ENCODE measurements at places on chromosomes 3 and 15.

- no peak for DNase-seq
These were observed 92.6 kb upstream of the CHL1 start for GRCh38 chr3:103991-104390.

DNA sequence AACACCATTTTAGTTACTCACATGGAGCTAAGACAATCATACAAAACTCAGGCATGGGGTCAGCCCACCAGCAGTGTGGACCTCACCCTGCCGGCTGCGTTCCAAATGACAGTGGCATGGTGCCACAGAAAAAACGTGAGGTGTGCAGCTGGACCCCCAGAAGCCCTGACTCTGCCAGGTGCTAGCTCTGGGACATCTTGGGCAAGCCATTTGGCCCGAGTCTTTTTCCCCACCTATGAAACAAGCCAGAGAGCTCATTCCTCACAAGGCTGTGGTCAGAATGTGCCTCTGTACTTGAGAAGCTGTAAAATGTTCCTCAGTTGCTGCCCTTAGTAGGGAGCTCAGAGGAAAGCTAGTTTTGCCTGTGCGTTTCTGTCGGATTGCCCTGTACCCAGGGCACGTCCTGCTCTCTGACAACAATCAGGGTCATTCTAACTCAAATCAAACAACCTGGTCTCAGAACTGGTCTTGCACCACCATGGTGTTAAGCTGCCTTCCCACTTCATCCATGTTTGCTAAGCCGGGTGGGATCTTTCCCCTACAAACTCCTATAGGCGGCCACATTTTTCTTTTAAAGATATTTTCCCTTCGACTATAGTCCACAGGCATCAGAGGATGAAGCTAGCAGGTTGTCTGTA lies 44.9 kb downstream of the LIPC start:
- no peak for DNase-seq

GRCh38 chr15:56989411-56989924 lies 71.0 kb downstream of the TCF12 start:
- DNase-seq: no peak

DNA sequence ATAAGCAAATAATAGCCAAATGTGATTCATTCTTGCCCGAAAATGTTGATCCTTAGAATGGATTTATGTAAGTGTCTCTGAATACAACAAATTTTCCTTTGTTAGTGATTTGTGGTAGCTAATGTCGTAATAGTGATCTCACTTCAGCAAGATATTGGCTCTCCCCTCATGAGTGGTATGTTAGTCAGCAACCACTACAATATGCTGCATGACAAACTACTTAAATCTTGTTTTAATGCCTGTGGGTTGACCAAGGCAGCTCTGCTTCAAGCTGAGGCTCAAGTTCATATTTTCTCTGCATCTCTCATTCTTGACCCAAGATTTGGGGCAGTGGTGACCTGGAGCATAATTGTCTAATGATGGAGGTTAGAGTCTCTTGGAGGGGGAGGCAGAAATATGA lies 49.8 kb upstream of the GALNT15 start:
- no peak for DNase-seq

DNA sequence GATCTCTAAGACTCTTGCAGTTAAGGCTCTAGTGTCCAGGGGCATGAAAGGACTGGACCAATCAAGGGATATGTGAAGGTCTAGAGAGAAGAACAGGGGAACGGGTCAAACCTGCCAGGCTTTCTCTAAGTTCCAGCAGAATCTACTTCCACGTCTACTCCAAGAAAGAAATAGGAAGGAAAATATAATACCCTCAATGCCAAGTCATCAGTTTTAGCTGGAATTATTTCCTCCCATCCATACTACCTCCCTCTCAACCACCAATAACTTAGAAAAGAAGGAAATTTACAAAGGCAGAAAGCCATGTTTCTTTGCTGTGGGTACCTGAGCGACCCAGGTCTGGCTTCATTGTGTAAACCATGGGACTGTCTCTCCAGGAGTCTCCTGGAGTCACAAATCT lies 7.8 kb downstream of the SHC4 start:
- no peak for DNase-seq

GRCh38 chr3:39848365-39848764 lies 39.0 kb downstream of the MYRIP start:
- no peak for DNase-seq

- no peak for DNase-seq
These were observed 71.4 kb downstream of the SEMA6D start for GRCh38 chr15:47788685-47789084.

- no peak for DNase-seq
These were observed 7.5 kb downstream of the INAFM2 start for GRCh38 chr15:40331026-40331425.

- peak; percentile 23 for DNase-seq
These were observed 95.7 kb upstream of the IGSF10 start for GRCh38 chr3:151556596-151556995.

GRCh38 chr3:171028025-171028778 lies 1.7 kb upstream of the SLC2A2 start:
- DNase-seq: no peak

GRCh38 chr3:132554437-132554836 lies 42.6 kb upstream of the ACKR4 start:
- no peak for DNase-seq

GRCh38 chr3:1087066-1087560 lies 5.7 kb upstream of the CNTN6 start:
- no peak for DNase-seq

DNA sequence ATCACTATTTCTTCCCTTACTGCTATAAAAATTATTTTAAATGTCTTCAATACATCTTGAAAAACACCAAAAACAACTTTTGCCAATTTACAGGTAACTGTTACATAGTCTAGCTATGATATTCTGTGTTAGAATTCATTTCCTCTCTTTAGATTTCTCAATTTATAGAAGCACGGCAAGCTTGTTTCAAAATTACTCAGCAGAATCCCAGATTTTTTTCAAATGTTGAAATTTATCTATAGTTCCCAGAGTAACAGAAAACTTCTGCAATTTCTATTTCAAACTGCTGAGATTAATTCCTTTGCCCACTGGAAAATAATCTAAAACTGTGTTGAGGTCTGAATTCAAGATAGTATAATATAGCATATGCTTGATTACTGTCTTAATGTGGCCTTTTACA lies 41.2 kb downstream of the CCPG1 start:
- DNase-seq: no peak

DNA sequence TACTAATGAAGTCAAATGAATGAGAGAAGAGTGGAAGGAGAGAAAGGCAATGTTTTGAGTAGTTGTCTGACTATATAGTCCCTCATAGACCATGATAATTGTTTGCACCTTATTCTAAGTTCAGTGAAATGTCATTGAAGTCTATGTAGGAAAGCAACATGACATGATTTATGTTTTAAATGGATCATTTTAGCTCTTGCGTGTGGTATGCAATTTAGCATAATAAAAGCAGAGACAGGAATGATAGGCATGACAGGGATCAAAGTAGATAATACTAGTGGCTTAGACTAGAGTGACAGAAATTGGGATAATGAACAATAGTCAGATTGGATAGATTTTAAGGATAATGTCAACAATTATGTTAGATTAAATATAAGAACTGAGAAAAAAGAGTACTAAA lies 132.5 kb downstream of the PYDC2 start:
- DNase-seq: no peak

DNA sequence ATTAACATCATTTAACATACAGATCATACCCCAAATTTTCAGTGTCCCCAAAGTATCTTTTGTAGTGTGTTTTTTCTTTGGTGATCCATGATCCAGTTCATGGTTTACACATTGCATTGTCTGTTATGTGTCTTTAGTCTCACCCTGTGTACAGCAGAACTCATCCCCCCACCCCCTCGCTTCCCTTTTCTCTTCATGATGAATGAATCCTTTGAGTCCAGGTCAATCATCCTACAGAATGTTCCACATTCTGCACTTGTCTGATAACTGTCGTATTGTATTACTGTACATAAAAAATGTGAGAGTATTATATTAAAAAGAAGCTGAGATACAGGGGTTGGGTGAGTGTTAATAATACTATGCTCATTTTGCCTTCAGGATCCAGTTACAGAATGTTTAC lies 14.6 kb upstream of the NIT2 start:
- DNase-seq: no peak

DNA sequence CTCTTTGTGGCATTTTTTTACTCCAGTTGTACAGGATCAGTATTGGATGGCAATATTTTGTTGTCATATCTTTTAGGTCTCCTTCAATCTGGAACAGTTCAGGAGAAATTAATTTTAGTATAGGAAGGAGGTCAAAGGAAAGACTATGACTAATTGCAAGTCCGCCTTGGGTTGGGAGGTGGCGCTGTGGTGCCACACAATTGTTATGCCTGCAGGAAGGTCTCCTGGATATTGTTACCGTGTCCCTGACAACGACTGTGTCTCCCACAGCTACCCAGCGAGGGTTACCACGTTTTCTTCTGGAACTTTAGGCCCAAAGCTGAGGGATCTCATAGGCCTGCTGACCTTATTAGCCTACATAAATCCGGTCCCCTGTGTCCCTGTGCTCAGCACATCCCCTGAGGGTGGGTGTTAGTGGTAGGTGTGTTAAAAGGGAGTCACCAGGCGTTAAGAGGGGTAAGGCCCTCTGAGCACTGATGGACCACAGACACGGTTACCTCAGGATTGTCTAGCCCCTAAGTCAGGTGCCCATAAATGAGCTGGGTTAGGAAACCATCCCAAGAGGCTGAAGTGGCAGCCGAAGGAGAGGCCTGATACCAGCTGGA lies 31.5 kb downstream of the KCNAB1 start:
- DNase-seq: no peak

DNA sequence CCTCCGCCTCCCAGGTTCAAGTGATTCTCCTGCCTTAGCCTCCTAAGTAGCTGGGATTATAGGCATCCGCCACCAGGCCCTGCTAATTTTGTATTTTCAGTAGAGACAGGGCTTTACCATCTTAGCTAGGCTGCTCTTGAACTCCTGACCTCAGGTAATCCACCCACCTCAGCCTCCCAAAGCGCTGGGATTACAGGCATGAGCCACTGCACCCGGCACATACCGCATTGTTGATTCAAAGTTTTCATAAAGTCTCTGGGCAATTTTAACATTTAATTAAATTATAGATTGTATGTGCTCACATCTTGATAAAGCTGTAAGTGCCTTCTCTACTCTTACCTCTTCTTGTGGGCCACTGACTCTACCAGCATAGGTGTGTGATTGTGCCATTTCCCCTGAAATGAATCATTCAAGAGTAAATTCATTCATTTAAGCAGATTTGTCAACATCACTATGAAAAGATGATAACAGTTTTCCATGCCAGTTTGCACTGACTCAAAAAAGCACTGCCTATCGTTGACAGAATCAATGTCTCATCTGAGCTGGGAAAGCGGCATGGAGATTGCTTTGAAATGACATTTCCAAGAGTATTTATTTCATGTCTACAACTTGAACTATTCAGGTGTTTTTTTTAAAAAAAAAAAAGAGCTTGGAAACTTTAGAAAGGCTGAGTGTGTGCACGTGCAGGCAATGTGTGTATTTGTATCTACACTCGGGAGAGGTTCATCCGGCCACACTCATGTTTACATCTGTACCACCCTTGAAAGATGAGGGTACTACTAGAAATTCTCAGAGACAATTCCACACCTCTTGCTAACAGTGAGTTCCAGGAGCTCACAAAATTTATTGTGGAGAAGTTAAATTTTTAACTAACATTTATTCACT lies 3.5 kb downstream of the BCL2A1 start:
- no peak for DNase-seq

- DNase-seq: no peak
These were observed 18.1 kb downstream of the H1-8 start for GRCh38 chr3:129560911-129561594.

DNA sequence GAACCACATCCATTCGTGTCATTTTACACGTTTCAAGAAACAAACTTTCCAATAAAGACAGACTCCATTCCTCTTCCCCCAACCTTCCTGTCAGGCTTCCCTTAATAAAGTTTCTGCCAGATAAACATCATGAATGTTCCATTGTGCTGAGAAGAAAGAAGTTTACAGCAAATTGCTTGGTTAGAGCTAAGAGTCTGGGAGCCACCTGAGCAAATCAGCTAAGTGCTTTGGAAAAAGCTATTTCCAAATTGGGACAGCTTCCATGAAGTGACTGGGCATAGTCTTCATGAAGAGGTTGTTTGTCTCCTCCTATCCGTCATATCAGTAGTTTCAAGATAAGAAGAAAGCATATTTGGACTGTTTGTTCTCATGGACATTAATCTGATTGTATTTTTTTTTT lies 77.0 kb downstream of the MAGI1 start:
- no peak for DNase-seq
